ENCODE measurements at places on chromosomes 4 and X.

- no peak for DNase-seq
These were observed 310.6 kb upstream of the AADAT start for GRCh38 chr4:170400361-170400760.

DNA sequence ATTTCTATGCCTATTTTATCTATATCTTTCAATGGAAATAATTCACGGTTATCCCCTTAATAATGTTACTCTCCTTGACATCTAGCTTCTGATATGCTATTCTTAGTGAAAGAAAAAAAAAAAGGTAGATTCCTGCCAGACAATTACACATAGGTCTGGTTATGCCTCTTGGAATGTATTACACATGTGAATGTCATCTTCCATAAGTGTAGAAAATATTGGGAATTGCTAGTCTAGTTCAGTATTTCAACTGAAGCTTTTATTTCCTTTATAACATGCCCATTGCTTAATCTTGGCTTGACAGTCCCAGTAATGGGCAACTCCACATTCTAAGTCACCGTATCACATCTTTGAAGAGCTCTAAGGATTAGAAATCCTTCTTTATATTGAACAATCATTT, 25.4 kb upstream of the PPP1R2C start:
- no peak for DNase-seq

DNA sequence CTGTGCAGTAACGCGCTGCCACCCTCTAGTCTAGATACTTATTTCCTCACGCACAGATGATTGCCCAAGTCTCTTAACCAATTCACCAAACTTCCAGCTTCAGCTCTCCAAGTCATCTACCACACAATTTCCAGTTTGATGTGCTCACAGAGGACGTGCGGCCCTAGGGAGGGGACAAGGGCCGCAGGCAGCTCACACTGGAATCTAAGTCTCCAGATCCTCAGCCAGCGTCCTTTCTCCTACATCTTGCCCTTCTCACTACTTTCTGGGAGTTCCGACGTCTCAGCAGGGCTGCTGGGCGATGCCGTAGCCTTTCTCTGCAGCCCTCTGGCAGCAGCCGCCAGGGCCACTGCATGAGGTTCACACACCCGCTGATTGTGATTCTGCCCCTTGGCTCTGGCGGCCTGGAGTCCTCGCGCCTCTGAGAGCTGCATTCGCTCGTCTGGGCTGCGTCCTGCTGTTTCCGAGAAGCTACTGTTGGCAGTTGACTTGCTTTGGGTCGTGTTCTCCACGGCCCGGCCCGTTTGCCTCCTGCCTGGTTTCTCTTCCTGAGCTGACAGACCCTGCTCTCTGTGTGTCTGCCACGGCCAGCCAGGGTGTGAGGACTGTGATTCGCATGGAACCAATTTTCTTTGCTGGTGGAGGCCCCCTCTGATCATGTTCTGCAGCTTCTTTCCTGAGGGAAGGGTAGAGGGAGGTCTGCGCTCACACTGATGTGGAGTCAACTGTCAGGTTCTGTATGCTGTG, 14.1 kb upstream of the TMEM131L start:
- DNase-seq: no peak

GRCh38 chr4:52915730-52916300, 53.7 kb downstream of the RASL11B start:
- no peak for DNase-seq

- DNase-seq: no peak
These were observed 121.8 kb downstream of the COL4A6 start for GRCh38 chrX:108316456-108316855.

GRCh38 chrX:97057349-97057909, 173.7 kb downstream of the RPA4 start:
- no peak for DNase-seq

DNA sequence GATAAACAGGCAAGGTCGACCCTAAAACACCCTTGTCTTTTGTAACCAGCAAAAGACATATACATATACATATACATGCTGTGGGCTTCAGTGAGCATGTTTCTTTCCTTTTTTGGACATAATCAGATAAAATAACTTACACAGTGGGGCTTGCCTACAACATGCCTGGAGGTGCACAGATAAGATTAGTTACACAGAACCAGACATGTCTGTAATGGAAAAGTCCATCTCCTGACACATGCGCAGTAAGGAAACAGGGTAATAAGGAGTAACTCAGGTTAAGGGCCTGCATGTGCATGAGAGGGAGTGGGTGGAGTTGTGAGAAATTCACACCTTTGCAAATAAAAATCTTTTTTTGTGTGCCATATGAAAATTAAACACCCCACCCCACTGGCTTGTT, 3.4 kb downstream of the UGT2A1 start:
- DNase-seq: no peak

Measured in CD4-positive, alpha-beta T cell treated with Interleukin-2 at 100 ng/mL for 4 hours (primary cell).